ENCODE measurements at places on chromosomes 6 and 20.

DNA sequence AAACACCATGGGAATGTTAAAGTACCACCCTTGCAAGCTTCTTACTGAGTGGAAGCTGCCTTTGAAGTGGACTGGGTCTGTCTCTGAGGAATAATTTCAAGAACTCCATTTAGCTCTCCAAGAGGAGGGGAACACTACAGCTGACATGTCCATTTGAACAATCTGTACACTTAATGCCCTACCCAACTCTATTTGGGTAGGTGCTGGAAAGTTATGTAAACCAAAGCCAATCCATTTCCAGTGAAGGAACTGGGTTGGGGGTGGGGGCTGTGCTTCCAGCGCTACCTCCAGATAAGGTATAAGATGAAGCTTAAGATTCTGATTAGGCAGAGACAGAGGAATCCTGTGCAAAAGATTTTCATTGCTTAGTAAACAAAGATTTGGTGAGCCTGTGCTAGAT is 122.0 kb downstream of the TCP11 start:
- no peak for DNase-seq

GRCh38 chr20:9912858-9913434 is 74.1 kb upstream of the PAK5 start:
- DNase-seq, result peak; percentile 4

DNA sequence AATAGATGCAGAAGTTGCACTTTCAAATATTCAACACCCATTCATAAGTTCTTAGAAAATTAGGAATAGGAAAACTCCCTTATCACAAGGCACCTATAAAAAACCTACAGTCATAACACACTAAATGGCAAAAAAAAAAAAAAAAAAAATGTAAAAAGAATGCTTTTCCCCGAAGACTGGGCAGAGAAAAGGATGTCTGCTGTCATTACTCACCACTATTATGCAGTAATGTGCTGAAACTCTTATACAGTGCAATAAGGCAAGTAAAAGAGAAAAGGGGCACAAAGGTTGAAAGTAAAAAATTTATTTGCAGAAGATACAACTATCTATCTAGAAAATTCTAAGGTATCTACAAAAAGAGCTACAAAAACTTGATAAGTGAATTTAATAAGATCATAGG is 607.8 kb upstream of the ARID1B start:
- DNase-seq, result no peak

DNA sequence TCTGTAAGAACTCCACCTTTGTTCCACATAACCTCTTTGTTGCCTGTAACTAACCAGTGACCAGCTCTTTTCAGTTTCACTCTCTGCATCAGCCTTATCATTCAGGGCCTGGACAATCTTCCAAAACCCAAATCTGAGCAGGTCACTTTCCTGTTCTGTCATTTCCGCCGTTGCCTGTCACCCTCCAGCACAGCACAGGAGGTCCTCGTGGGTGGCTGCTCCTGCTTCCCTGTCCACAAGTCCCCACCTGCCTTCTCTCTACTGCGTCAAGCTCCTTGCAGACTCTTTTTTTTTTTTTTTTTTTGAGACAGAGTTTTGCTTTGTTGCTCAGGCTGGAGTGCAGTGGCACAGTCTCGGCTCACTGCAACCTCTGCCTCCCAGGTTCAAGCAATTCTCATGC is 73.9 kb downstream of the MTHFD1L start:
- DNase-seq, result no peak

DNA sequence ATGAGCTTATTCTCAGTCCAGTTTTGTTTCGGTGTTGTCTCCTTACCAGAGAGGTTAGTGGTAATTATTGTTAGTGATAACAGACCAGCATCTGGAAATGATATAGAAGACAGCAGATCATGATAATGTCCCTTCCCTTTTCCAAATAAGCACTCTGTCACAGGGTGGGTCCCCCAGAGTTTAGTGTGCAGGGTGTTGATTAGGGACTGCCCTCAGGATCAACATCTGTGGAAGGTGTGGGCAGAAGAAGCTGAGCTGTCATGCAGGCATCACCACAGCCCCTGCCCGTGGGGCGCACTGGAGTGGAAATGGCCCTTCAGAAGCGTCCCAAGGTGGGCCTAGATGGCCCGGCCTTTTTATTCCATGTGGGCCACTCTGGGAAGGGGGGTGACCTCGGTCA is 67.6 kb upstream of the DTNBP1 start:
- DNase-seq, result no peak

- DNase-seq, result no peak
These were observed 87.6 kb downstream of the BTBD9 start for GRCh38 chr6:38552121-38552520.

- DNase-seq, result peak; percentile 50
These were observed 55.2 kb upstream of the ASIP start for GRCh38 chr20:34185766-34186620.

DNA sequence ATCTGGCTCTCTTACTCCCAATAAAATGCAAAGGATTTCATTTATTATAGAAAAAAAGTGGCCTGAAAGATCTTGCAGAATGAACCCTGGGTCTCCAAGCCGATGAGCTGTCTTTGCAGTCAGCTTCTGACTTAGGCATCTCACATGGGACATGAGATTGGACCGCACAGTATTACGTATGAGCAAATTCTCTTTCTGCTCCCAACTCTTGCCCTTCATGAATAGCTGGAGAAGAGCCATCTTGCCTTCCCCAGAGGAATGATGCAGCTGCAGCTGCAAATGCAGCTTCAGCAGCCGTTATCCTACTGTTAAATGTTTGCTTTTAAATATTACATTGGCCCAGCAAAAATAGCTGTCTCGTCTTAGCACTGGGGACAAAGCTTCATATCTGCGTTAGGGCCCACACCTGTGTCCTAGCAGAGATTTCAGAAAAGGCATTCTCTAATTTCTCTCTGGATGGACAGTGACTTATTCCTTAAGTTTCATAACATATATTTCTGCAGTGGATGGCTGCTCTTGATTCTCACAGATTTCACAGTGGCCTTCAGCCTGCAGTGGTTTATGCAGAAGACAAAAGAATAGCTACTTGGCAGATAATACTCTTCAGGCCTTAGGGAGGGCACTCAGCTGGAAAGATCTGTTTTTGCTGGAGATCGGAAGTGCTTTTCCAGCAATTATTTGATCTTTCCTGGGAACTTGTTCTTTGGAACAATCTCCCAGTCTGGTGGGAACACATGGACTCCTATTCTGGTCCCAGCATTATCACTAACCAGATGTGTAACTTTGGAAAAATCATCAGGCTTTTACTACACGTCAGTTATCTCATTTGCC is 129.2 kb downstream of the FYN start:
- DNase-seq, result no peak

GRCh38 chr6:136932599-136932998 is 10.5 kb downstream of the SLC35D3 start:
- DNase-seq, result no peak

DNA sequence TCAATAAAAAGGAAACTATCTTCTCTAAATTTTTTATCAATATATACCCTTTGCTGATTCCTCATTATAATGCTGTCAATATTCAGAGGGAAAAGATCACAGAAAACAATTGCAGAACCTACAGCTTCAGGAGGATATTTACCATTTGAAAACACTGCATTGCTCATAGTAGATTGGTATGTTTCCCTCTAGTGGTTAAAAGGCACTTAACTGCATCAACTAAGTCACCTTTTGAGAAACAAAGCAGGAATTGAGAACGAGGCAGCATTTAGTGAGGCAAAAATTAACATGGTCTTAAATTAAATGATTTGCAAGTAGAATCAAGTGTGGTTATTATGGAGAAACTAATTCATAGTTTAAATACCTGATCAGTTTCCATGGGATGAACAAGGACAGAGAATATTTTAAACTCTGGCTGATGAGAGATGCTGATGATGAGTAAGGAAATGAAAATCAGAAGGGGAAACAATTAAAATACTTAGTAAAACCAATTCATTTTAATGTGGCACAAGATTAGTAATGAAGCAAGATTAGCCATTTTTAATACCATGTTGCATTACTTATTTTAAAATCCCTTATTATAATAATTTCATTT is 642.1 kb downstream of the EPHA7 start:
- no peak for DNase-seq

- no peak for DNase-seq
These were observed 1.2 kb downstream of the FOXO3 start for GRCh38 chr6:108561742-108562502.

DNA sequence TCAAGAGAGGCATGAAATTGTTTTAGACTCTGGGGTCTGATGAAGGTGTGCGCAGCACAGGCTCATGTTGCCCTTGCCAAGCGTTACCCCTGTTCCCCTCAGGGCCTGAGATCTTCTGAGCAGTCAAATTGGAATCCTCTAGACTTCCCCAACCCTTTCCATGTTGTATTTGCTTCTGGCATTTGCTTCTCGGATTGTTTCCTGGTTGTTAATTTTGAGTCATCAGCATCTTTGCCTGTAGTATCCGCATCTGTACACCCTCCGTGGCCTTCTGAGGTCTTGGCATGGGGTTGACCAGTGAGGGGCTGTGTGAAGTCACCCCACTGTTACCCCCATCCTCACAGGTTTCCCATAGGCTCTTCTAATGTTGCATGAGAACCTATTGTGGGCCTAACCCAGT is 40.9 kb downstream of the SLC24A3 start:
- no peak for DNase-seq

DNA sequence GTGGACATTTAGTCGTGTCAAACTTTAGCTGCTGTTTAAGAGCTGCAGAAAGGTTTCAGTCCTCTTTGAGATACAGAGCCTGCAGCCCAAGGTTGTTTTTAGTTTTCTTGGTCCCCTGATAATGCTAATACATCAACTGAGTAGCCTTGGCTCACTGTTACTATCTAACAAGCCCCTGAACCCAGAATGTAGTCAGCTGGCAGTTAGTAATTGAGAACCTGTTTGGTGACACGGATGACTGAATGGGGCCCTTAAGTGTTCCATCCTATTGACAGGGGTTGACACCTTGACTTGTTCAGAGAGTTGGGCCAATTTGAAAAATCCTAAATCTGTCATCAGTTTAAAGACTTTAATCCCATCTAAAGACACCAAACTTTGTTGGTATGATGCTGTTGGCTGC is 2.8 kb downstream of the RTN4IP1 start:
- DNase-seq, result no peak

DNA sequence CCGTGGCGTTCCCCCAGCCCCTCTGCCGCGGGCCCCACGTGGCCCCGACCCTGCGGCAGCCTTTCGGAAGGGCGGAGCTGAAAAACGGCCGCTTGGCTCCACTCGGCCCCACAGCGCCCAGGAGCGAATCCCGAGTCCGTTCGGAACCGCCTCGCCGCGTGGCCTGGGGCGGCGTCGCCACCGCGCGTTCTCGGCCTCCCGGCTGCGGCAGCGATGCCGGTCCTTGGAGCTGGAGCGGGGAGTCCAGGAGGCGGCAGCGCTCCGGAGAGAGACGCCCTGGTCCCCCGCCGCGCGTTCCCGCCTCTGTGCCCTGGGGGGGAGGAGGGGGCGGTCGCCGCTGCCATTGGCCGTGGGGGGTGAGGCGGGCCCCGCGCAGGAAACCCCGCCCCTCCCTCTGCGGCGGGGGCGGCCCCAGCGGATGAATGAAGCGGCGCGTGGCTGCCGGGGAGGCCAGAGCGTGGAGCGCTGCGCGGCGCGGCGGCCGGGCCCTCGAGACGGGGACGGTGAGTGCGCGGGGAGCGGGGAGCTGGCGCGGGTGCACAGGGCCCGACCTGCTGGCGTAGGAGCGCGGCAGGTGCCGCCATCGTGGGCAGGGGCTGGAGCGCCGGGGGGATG is at the start of gene SLCO4A1:
Gene SLCO4A1, plus strand, starts transcription at position 453 of the 615 bp plus-strand sequence. CDS start 13,952 bp downstream, outside the sequence.
- DNase-seq, result no peak

- DNase-seq, result no peak
These were observed 249.1 kb upstream of the PREP start for GRCh38 chr6:105651969-105652368.

DNA sequence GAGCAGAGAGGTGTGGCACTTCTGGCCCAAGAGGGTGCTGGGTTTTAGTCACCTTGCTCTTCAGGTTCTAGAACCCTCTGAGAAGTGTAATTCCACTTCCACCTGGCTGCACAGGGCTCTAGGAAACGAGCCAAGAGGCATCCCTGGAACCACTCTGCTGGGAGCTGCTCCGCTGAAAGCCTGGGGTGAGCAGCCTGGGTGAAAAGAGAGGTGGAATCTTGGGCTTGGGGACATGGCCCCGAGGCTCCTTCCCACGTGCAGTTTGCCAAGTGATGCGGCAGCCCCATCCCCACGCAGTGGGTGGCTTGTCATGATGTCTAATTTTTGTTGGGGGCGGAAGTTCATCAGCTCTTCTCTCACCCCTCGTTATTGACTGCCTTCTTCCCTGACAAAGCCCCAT is 32.8 kb downstream of the PPP1R16B start:
- no peak for DNase-seq

DNA sequence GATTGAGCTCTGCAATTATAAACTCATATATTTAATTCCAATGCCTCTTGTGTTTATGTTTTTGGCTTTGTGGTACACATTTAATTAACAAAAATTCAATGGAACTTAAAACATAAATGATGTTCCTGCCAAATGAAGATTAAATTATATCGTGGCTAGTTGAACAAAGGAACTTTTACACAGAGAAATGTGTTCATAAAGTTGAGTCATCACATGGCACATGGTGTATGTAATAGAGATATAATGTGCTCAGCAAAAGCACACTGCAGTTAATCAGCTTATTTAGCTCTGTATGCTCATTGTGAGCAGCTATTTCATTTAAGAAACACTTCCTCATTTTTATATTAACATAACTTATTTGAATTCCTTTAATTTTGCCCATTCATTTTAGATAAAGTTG is 1295.6 kb upstream of the CITED2 start:
- no peak for DNase-seq

- no peak for DNase-seq
These were observed 2.6 kb downstream of the NPEPL1 start for GRCh38 chr20:58695084-58695722.

GRCh38 chr6:123829302-123829953 is 25.8 kb downstream of the NKAIN2 start:
- DNase-seq, result no peak

DNA sequence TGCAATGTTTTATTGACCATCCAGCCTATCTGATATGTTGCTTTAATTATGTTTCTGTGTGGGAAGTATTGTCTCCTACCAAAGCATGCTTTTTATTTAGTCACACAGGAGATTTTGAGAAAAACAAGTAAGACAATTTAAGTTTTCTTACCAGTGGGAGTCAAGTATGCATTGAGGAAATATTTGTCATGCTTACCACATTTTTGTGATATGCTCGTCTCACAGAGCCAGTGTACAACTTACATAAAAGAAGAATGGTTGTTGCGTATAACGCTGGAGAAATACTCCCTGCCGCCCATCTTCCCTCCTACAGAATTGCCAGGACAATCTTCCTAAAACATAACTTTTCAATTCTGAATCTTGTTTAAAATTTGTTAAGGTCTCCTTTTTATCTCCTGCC is 37.1 kb upstream of the FILIP1 start:
- no peak for DNase-seq

GRCh38 chr6:45480752-45481415 is 103.2 kb upstream of the SUPT3H start:
- no peak for DNase-seq

- DNase-seq, result no peak
These were observed 68.8 kb upstream of the EPB41L1 start for GRCh38 chr20:36085686-36086267.

- DNase-seq, result no peak
These were observed 1153.1 kb upstream of the GJE1 start for GRCh38 chr6:140979642-140980091.

- no peak for DNase-seq
These were observed 53.6 kb upstream of the TTPAL start for GRCh38 chr20:44422083-44422482.

Measured in AG09319 (cell line).